Activated CD8-positive, alpha-beta memory T cell treated with anti-CD3 and anti-CD28 coated beads for 1 hour (primary cell): ENCODE measurements at places on chromosomes 4 and X.

- DNase-seq: no peak
Observed at GRCh38 chrX:38220024-38220414, 652 bp downstream of the SRPX start.

GRCh38 chrX:53713987-53714579 is 27.6 kb upstream of the HUWE1 start:
- DNase-seq: no peak

GRCh38 chr4:181784881-181785280 is 458.3 kb upstream of the TENM3 start:
- DNase-seq: no peak

- DNase-seq: no peak
Observed at GRCh38 chr4:71052034-71052433, 58.6 kb downstream of the DCK start.

GRCh38 chr4:156692016-156692415 is 279.6 kb downstream of the PDGFC start:
- no peak for DNase-seq

DNA sequence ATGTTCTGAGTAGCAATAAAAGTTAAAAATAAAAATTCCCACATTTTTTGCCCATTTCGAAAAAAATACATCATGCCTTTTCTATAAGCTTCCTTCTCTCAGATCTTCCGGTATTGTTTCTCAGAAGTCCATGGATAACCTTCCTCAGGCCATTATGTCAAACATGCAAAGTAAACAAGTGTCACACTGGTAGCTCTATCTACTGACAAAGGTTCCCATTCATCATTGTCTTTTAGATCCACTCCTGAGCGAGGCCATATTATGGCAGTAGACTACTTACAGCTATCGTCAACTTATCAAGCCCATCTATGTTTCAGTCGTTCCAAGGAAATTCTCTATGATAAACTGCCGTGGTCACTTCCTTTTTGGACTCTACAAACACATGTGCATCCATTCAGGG is 1068.2 kb downstream of the GLUD2 start:
- DNase-seq: no peak
